ENCODE measurements at places on chromosomes 3 and 15.

DNA sequence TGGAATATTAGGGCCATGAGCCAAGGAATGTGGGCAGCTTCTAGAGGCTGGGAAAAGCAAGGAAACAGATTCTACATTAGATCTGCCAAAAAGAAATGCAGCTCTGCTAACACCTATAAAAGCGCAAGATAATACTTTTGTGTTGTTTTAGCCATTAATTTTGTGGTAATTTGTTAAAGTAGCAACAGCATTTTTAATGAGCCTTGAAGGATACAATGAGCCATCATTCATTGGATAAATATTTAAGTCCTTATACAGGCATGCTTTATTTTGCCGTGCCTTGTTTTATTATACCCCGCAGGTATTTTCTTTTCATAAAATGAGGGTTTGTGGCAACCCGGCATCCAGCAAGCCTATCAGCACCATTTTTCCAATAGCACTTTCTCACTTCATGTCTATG is 15.0 kb downstream of the ARL14 start:
- no peak for DNase-seq

GRCh38 chr3:35643495-35643894 is 4.2 kb downstream of the ARPP21 start:
- no peak for DNase-seq

GRCh38 chr3:55780913-55781312 is 293.8 kb upstream of the WNT5A start:
- no peak for DNase-seq

GRCh38 chr3:184366619-184367289 is 5.2 kb downstream of the POLR2H start:
- DNase-seq: no peak

GRCh38 chr15:83472797-83473196 is 25.7 kb downstream of the SH3GL3 start:
- DNase-seq: no peak

DNA sequence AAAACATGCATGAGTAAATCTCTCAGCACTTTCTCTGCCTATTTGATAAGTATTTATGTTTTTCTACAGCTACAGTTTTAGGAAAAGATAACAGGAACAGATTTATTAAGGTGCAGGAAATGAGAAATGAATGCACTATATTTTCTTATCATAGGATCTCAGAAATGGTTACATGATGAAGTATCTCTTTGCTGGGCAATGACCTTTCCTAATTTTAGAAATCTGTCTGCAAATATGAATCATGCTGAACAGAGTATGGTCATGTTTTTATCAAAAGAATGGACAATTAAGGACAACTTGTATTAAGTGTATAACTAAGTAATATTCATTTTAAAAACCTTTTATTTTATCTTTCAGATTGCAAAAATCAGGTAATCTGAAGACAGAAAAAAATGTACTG is 53.8 kb upstream of the SPPL2A start:
- DNase-seq: no peak

- DNase-seq: no peak
Observed at GRCh38 chr15:85318048-85318731, 62.2 kb upstream of the AKAP13 start.

DNA sequence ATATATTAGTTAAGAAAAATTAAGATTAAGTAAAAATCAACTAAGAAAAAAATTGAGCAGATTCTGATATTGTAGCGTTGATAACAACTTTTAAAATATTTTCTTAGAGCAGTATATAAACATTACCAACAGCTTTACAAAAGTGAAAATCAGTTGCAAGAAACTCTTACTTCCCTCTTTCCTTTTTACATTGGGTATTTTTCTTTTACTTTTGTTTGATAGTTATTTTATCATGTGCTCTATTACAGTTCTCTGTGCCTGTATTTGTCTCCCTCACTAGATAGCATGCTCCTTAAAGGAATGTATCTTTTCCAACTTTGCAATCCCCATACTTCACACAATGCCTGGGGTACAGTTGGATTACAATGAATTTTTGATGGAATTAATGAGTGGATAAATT is 87.5 kb upstream of the P3H2 start:
- no peak for DNase-seq

DNA sequence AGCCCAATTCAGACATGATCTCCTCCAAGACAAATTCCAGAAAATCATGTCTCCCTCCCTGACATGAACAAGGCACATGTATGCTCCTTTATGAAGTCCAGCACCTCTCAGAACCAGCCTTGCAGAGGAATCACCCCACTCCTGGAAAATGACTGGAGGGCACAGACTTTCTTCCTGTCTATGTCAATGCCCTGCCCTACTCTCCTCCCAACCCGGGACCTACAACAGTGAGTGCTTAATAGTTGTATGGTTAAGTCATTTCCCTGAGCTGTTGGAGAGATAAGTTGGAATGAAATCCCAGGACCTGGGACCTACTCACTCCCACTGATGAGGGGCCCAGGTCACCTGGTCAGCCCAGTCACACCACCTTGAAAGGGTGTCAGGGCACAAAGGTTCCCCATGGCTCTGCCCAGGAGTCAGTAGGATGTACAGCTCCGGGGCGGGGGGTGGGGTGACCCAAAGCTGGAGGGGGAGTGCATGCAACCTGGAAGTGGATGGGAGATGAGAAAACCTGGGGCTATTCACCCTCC is 80.1 kb upstream of the HERC1 start:
- no peak for DNase-seq

DNA sequence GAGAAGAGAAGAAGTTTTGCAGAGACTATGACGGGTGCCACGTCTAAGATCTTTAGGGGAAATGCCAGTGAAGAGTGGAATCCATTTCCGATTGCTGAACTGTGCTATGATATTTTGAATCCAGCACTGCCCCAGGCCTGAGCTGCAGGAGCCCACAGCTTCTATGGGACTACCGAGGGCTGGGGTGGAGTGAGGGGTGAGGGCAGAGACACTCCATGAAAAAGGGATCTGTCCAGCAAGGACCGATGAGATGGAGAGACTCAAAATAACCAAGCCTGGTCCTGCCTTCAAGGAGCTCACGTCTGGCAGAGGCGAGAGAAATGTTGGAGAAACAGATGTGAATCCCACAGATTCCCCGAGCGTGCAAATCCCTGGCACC is 79.8 kb upstream of the MEF2A start:
- DNase-seq: no peak
